ENCODE measurements at places on chromosomes 2 and 18. TPM values are rescaled to one million over a fixed set of nuclear protein-coding genes. Genes with fewer than 3 reads are reported as not detected.

Gene GALNT13
- total RNA-seq = 0.14 TPM

GRCh38 chr2:205684871-205685313 is 2.6 kb downstream of the NRP2 start:
- no peak for DNase-seq

- no peak for DNase-seq
These were observed 281.8 kb downstream of the NBAS start for GRCh38 chr2:15279201-15279876.

DNA sequence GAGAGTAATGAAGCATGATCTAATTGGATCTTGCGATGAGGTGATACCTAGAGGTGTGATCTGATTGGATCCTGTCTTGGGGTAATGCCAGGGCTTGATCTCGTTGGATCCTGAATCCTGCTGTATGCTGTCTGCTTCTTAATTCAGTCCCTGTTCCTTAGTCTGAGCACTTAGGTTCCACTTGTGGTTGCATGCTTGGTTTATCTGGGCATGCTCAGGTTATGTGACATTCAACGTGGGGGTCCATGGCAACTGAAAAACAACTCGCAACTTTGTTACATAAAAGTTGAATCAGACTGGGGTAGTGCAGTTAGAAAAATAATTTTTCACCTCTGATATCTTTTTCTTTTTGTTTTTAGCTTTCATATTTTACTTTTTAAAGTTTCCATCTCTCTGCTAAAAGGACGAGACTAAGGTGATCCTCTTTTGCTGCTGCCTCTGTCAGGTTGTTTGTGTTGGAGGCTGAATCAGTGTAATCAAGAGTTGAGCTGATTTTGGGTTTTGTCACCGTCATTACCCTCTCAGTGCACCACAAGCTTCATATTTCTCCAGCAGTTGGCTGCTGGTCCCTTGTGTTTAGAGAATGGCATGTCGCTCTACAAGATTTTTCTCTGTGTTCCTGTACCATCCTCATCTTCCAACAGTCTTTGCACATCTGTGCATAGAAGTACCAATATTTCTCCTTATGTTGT is 67.9 kb downstream of the NCOA1 start:
- no peak for DNase-seq

GRCh38 chr2:186126181-186126580 is 359.9 kb upstream of the ZC3H15 start:
- no peak for DNase-seq
